ENCODE measurements at places on chromosomes 1 and 21.

- peak; percentile 78 for DNase-seq
Measured at GRCh38 chr1:25795946-25796810, 3.8 kb upstream of the SELENON start.

DNA sequence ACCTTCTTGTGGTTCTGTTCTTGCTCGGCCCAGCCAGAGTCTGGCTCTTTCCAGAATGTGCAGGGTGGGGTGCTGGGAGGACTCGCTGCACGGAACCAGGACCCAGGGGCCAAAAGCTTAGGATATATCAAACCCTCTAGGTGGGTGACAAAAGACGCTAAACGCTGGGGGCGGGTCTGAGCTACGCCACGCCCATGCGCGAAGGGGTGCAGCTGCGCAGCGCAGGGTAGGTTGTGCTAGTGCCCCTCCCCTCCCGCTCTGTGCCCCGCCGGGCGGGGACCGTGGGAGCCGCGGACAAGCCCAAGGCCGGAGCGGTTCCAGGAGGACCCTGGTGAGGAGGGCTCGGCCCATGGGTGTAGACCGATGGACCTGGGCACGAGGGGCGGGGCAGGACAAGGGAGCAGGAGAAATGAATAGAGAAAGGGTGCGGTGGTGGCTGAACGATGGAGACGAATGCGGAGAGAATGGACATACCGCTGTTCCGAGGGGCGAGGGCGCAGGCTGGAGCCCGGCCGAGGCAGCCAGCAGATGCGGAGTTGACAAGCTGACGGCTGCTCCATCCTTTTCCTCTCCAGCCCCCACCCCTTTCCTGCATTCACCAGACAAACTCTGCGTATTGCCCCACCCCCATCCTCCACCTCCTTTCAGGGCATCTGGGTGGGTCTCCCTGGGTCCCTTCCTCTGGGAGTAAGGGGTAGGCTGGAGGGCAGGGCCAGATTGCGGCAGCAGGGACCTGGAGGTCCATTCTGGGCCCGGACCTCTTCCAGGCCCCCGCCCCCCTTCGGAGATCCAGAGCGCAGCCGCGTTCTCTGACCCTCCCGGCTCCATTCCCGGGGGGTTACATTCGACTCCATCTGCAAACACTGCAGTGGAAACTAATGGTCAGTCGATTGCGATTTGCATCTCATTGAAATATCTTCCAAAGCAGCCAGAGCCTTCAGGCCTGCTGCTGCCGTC is at the start of gene RUSC1:
RUSC1 (plus strand) TSS at position 234 of the 957 bp plus-strand sequence. CDS start 880 bp downstream, outside the sequence.
- peak; percentile 52 for DNase-seq

DNA sequence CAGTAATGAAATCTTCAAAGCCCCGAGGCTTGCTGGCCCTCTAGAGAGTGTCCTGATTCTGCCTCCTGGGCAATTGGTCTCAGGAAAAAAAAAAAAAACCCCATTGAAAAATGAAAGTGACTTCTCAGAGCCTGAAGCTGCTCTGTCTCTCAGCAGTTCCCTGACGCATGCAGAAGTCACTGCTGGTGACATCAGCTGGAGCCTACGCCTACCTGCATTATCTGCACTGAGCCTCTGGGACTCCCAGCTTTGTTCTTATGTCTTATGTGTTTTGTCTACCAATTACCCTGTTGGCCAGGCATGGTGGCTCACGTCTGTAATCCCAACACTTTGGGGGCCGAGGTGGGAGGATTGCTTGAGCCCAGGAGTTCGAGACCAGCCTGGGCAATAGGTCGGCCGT is 10.1 kb upstream of the SLC25A33 start:
- DNase-seq: peak; percentile 71

GRCh38 chr1:185860859-185861258 is 126.7 kb downstream of the HMCN1 start:
- DNase-seq: no peak

DNA sequence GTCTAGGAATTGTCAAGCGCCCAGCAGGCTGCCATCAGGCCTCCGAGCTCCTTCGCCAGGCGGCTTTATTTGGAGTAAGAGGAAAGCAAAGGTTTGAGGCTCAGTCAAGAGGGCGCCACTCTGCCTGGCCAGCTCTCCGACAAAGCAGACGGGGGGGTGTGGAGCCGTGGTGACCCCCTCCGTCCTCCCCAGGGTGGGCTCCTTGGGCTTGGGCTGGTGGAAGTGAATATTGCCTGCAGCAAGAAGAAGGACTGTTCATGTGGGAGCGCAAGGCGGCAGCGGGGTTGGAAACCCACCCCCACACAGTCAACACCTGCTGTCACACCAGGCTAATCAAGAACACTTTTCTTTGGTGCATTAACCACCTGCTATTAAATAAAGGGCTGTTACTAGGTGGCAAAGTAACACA is 14.6 kb downstream of the EPHX1 start:
- peak; percentile 89 for DNase-seq
